ENCODE measurements at places on chromosomes 3 and 15. TPM values are rescaled to one million over a fixed set of nuclear protein-coding genes. Genes with fewer than 3 reads are reported as not detected.

DNA sequence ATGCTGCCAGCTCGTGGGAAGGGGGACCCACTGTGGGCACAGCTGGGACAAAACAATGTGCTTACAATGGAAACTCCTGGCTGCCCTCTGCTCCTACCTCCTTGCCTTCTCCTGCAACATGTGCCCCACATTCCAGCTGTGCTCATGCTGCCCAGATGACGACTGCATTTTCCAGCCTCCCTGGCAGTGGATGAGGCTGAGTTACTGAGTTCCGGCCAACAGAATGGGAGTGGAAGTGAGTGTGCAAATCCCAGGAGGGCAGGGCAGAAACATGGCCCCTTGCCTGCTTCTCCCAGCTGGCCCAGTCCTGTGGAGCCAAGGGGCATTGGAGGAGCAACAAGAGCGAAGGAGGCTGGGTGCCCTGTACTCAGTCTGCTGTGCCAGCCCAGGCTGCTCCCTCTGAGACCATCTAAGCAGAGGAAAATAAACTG, 17.1 kb downstream of the KLF15 start:
- no peak for DNase-seq

GRCh38 chr3:188542196-188542595, 388.2 kb downstream of the LPP start:
- DNase-seq, result no peak

DNA sequence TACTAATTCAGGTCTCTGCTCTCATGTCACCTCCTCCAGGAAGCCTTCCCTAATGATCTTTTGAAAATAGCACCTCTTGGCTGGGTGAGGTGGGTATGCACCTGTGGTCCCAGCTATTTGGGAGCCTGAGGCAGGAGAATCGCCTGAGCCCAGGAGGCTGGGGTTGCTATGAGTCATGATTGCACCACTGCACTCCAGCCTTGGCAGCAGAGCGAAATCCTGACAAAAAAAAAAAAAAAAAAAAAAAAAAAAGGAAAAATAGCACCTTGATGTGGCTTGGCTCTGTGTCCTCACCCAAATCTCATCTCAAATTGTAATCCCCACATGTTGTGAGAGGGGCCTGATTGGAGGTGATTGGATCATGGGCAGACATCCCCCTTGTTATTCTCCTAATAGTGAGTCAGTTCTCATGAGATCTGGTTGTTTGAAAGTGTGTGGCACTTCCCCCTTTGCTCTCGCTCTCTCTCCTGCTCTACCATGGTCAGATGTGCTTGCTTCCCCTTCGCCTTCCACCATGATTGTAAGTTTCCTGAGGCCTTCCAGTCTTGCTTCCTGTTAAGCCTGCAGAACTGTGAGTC, 11.2 kb upstream of the RNU6-1 start:
- DNase-seq, result no peak

DNA sequence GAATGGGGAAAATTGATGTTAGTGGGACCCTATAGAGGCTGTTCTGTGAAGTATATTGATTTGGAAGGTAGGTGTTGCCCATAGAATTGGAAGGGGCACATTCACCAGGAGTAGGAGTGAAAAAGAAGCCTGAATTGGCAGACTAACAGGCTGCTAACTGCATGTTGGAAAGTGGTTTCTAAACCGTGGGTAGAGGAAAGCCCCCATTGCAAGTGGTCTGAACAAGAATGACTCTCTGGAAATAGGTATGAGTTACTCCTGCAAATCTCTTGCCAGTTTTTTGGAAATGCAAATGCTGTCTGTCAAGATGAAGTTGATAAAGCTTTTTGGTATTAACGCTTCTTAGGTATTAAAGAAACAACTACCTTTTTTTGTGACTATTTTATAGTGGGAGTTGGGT, 3.5 kb downstream of the UBE2E1 start:
- no peak for DNase-seq

The ACSBG1 gene
- 2.1 TPM for polyA plus RNA-seq

The KCNAB1 gene
- polyA plus RNA-seq, result 3.3 TPM

The WDR53 gene
- polyA plus RNA-seq, result 17.4 TPM

The CISH gene
- polyA plus RNA-seq, result 30.8 TPM
